ENCODE measurements at places on chromosomes 4 and X.

- no peak for DNase-seq
Observed at GRCh38 chr4:19486400-19486799, 765.3 kb upstream of the SLIT2 start.

DNA sequence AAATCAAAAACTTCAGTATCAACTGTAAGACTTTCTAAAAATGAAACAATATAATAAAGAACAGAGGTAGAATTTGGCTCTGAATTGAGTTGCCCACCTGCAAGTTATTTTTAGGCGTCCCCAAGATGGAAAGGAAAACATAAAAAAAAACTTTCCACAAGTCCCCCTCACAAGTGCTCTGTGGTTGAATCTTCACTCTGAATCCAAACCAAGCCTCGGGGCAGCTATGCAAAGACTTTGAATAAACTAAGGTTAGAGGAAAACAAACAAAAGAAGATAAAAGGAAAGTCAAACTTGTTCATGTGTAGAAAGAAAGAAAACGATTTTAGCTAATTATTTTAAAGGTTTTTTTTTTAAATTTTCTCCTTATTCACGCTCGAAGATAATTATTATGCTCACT is 372.4 kb upstream of the SLIT2 start:
- no peak for DNase-seq

DNA sequence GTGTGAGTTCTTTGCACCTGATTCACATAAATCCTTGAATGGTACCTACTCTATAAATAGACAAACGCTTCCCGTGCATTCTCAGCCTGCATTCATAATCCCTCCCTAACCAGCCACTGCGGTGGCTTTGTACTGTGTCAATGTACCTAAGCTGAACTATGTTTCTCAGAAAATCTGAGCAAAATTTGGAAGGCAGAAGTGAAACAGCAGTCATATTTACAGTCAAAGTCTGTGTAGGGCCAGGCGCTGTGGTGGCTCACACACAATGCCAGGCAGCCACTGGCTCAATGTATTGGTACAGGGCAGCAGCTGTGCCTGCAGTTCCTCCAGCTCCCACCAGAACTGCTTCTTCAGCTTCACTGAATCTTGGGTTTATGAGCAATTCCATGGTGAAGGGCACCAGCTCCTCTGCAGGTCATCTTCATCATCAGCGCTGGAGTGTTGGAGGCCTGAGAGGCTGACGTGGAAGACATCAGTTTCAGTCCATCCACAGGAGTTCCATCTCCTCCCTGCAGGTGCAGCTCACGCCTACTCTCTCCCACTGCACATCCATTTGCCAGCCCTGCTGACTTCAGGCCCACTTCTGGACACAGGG is 32.3 kb upstream of the IRF2 start:
- no peak for DNase-seq

DNA sequence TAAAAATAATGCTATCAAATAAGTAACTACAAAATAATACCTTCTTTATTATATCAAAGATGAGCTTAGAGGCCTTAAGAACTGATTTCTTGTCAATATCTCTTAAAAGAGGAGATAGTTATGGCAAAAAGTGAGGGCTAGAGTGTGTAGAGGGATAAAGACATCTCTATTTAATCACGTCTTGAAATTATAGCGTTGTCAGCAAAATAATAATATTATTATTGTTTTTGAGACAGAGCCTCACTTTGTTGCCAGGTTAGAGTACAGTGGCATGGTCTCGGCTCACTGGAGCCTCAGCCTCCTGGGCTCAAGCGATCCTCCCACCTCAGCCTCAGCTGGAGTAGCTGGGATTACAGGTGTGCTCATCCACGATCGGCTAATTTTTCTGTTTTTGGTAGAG is 18.3 kb downstream of the SUPT20HL1 start:
- no peak for DNase-seq

DNA sequence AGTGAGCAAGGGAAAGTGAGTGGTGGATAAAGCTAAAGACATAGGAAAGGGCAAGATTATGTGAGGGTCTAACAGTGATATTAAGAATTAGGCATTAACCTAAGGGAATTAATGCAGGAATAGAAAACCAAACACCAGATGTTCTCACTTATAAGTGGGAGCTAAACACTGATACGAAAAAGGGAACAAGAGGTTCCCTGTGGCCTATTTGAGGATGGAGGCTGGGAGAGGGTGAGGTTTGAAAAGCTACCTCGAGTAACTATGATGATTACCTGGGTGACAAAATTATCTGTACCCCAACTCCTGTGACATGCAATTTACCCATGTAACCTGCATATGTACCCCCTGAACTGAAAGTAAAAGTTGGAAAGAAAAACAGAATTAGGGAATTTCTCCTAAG is 79.0 kb downstream of the ANXA3 start:
- no peak for DNase-seq

GRCh38 chr4:24764345-24764744 is 31.0 kb upstream of the SOD3 start:
- DNase-seq = no peak
